IMR-90 (cell line): ENCODE measurements at places on chromosomes 2 and 18.

DNA sequence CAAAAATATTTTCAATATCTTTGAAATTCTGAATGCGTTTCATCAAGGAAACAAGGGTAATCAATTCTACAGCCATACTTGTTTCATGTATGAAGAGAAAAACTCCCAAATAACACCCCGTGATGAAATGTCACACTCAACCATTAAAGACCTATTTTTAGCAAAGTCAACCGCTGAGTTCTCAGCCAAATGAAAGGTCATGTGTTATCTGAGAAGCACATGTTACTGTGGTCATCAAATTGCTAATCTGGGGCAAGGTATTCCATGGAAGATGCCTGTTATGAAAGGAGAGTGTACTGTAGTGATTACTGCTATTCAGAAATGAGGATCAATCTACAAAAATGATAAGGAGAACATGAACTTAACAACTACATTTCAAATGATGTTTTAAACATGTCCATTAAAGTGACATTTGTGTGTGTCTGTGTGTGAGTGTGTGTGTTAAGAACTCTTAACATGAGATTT is 126.7 kb downstream of the BCL2 start:
- no peak for DNase-seq

GRCh38 chr18:58726671-58727070 is 55.4 kb downstream of the MALT1 start:
- no peak for DNase-seq

GRCh38 chr2:192002418-192002817 is 155.5 kb upstream of the CAVIN2 start:
- no peak for DNase-seq

DNA sequence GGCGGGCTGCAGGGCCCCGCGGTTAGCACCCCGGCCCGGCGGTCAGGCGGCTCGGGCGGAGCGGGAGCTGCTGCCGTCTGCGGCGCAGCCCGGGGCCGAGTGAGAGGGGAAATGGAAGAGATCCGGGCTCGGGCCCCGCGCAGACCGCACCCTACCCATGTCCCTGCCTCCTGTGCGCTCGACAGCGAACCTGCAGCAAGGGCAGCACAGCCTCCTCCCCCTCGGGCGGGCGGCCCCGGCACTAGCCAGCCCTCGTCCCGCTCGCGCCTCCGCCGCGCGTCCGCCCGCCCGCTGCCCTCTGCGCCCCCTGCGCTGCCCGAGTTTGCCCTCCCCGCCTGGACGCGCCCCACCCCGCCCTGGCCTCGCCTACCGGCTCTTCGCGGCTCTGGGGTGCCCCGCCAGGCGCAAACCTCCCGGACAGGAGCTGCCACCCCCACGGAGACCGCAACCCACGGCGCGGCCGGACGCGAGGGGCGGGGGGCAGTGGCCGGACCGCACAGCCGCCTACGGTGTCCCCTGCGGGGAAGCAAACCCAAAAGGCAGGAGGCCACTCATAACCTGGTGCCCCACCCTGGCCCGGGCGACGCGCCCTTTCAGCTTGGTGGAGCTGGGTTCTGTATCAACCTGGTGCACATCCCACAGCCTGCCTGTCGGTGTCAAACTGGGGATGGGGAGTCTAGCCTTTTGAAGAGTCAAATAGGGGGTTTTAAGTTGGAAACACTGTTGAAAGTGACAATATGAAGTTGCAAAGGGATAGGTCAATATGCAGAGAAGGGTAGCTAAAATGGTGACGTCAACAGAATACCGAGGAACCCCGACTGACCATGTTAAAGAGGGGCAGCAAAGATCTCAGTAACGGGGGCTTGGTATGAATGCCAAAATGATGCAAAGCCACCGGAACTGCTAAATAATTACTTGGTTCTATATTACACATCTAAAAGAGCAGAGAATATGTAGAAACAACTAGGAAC is at the start of gene IHH:
Gene IHH, minus strand, starts transcription at position 101 of the 971 bp plus-strand sequence. CDS start 454 bp downstream, outside the sequence.
- no peak for DNase-seq

DNA sequence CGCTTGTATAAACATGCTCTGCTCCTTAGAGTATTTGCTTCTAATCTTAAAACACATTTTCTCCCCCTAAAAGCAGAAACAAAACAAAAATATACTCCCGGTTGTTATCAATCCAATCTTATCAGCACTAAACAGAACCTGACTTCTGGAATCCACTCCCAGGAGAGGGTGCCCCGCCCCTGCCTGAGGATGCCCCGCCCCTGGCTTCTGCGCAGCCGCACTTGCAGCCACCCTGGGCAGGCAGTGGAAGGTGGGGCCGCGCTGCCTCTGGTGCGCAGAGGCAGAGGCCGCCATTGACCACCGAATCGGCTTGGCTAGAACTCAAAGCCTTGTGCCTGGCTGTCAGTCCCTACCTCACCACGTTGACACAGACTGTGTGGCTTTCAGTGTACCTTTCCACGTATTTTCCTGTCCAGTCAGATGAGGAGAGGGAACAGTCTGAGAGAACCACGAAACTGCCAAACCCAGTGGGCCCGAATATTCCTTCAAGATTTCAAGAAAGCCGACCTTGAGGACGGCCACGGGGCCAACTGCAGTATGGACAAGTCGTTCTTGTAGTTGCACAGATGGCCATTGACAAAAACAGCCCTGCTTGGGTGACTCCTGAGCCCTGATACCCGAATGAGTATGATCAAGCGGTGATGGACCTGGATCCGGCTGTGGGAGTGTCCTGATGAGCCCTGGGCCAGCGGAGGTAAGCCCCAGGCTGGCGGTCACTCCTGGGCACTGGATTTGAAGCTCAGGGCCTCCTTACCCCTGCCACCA is 46.2 kb upstream of the ARHGAP28 start:
- DNase-seq, result no peak

DNA sequence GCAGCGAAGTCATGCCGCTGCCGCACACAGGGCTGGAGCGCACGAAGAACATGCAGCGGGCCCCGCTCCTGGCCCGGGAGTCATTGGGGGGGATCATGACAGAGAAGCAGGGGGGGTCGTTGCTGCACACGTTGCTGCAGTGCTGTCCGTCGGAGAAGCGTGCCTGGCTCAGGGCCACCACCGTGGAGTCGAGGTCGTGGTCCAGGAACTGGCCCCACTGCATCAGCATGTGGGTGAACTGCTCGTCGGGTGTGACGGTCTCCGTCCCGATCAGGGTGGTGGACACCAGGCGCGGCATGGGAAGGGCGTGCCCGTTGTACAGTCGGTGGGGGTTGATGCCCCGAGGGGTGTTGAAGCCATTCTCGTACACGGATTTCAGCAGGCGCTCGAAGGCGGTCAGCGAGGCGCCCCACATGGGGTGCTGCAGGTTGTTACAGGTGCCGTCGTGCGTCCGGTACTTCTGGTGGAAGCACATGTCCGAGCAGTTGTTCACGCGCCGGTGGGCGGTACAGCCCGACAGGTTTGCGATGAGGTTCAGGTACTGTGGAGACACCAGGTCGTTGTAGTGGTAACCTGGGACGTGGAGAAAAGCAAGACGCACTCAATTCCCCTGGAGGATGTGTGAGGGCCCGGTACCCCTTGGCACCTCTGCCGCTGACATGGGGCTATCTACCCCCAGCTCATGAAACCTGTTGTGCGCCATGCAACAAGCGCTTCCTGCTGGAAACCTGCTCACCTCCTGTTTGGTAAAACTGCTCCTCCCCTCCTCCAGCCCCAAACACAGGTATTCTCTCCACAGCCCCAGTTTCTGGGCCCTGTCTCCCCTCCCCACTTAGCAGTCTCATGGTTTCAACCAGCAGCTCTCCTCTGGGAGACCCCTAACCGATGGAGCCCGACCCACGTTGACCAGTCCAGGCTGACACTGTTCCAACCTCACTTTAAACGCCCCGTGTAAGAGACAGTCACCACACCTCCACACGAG is 94.9 kb downstream of the PXDN start:
- DNase-seq, result no peak

DNA sequence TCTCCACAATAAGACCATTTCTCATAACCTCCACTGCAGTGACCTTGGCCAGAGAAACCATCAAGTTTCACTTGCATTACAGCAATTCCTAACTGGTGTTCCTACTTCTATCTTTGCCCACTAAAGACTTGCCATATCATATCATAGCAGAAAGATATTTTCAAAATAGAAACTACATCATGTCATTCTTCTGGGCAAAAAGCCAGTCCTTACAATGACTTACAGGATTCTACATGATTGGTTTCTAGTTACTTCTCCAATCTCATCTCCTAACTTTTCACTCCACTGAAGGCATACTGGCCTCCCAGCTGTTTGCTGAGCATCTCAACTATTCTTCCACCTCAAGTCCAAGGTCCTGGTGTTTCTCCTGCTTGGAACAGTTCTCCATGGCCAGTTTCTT is 151.4 kb downstream of the HNMT start:
- no peak for DNase-seq
